ENCODE measurements at places on chromosomes 2 and 18. TPM values are rescaled to one million over a fixed set of nuclear protein-coding genes. Genes with fewer than 3 reads are reported as not detected.
A peak's percentile ranks its signal among the peaks of the same experiment; 100 is the strongest.

The STPG4 gene
- total RNA-seq = not detected

The ADCYAP1 gene
- total RNA-seq = 0.19 TPM

The C2orf15 gene
- not detected for total RNA-seq

The GATA6 gene
- 60.9 TPM for total RNA-seq

The ZNF892 gene
- 4.0 TPM for total RNA-seq

The OR6B3 gene
- not detected for total RNA-seq

The ANKRD30BL gene
- total RNA-seq = not detected

The WDPCP gene
- 18.8 TPM for total RNA-seq

The FAM98A gene
- total RNA-seq = 84.8 TPM

The KCTD1 gene
- total RNA-seq = 6.4 TPM

The SLC11A1 gene
- 6.4 TPM for total RNA-seq

- H3K4me1 ChIP-seq = peaks cover 17% of the 10 kb centered on the region
- no peak overlapping the region for H3K4me3 ChIP-seq
- no peak overlapping the region for H3K27ac ChIP-seq
These were observed 80.5 kb downstream of the GALNT14 start for GRCh38 chr2:31057691-31058090.

DNA sequence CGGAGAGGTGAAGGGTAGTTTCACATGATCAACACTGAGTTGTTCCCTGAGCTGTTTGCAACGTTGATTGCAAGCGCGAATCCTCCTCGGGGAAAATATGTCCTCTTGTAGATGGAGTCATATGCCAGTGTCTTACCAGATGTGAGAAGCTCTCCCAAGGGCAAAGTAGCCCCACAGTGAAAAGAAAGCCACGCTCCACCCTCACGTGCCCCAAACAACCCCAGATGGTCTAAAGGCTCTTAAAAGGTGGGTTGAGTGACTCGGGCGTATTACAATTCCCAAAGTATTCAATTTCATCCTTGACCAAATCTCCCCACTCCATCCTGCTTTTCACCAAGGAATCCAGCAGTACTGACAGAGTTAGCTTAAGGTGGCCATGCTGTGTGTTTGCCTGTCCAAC is 332.1 kb upstream of the SOX11 start:
- no peaks in the 10 kb centered on the region for H3K4me1 ChIP-seq
- H3K36me3 ChIP-seq = no peaks in the 10 kb centered on the region
- no peak for DNase-seq
- no peak overlapping the region for H3K4me3 ChIP-seq

DNA sequence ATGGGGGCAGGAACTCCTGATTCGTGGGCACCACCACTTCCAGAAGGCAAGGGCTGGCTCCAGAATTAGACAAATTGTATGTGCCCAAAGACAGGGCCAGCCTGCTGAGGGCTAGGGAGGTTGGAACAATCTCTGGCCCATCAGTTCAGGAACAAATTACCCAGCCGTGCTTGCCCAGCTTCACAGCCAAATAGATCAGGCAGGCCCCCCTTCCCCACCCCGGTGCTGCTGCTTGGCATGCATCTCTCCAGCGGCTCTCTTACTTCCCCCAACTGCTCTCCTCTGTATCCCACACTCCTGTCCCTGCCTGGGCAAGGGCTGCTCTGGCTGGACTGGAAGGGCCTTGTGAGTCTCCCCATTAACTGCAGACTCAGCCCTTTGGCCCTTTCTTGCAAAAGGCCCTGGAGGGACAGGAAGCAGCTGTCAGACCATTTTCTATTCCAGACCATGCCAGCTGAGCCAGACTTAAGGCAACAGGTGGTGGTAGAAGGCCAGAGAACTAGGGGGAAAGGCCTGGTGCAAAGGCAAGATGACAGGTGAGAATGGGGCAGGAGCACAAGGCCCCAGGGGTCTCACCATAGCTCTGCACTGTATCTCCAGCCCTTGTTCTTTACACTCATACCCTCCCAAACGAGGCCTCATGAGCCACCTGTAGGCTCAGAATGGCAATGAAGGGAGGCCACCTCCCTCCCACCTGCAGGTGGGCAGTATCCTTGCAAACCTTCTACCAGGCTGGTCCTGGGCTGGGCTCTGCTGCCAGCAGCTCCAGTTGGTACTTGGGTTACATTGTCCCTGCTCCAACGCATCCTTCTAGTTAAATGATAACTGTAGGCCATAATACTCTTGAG is 30.7 kb upstream of the ACAA2 start:
- H3K27me3 ChIP-seq = peaks cover 41% of the 10 kb centered on the region
- no peak for DNase-seq
- H3K27ac ChIP-seq = no peak overlapping the region

GRCh38 chr2:226247289-226248275 is 552.0 kb downstream of the IRS1 start:
- H3K27me3 ChIP-seq = no peaks in the 10 kb centered on the region
- H3K4me1 ChIP-seq = no peaks in the 10 kb centered on the region
- H3K4me3 ChIP-seq = no peak overlapping the region
- H3K27ac ChIP-seq = no peak overlapping the region
- H3K36me3 ChIP-seq = no peaks in the 10 kb centered on the region
- DNase-seq = no peak

DNA sequence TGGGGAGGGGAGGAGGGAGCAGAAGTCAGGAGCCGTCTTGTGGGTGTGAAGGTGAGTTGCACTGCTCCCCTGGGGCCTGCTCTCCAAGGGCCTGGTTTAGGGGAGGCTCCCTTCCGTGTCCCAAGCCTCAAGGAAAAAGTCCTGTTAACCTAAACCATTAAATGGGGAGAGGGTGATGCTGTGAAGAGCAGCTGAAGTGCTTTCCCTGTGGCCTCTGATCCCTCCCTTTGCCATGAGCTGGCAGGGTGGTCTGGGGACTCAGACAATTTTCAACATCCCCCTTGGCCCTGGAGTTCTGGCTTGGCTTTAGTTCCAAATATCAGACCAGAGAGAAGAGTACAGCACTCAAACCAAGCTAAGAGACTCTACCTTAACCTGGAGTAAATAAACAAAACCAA is 692 bp upstream of the POMC start:
- no peaks in the 10 kb centered on the region for H3K36me3 ChIP-seq
- DNase-seq = no peak
- H3K27me3 ChIP-seq = peaks cover 90% of the 10 kb centered on the region
- H3K4me3 ChIP-seq = peak overlapping the region; percentile 68
- H3K4me1 ChIP-seq = peaks cover 17% of the 10 kb centered on the region

DNA sequence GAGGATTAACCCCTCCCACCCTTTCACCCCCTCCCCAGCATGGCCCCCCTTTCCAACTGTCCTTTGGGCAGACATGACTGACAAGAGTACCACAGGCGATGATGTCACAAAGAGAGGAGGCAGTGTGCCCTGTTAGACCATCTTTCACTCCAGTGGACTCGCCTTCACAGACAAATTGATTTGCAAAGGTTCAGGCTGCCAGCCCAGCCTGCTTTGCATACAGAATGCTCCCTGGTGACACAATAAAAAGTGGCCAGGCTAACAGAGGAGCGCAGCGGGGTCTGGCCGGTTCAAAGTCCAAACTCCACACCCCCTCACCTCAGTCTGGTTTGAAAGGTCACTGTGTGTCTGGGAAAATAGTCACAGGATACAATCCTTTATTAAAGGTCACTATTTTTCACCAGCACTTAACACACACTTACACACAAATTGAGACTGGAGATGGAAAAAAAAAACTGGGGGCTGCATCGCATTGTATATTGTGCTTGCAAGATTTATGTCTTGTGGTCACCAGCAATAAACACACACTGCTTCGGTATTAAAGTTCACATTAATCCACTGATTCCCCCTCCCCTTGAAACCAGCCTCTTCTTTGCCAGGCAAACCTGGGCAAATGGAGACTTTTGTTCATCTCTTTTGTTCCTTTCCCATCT is 236.9 kb downstream of the BCL11A start:
- H3K36me3 ChIP-seq = no peaks in the 10 kb centered on the region
- no peak for DNase-seq

GRCh38 chr2:201108341-201108740 is 7.6 kb upstream of the CFLAR start:
- no peaks in the 10 kb centered on the region for H3K27me3 ChIP-seq
- H3K4me3 ChIP-seq = no peak overlapping the region
- peaks cover 4% of the 10 kb centered on the region for H3K4me1 ChIP-seq

DNA sequence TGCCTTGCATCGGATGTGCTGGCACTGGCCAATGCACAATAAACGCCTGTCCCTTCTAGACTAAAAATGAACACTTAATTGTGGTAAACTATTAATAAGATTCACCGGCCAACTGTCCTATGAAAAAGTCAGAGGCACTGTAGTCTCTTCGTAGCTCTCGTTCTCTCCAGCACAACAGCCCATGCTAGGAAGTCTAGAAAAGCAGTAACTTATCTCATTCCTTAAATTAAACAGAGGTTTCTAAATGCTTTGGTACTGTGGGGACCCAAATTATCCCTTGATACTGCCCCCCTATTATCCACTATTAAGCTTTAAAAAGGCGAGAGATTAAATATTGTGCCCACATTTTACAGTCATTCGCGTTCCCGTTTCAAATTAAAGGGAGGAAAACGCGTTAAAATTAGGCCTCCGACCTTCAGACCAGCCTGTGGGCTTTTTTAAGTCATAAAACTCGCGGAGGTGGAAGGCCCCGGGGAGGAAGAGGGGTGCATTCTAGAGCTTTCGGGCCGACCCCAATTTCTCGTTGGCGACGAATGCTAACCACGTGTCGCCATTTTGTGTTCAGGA is 1.5 kb upstream of the PCBP1 start:
- peaks cover 67% of the 10 kb centered on the region for H3K4me1 ChIP-seq
- H3K4me3 ChIP-seq = peak overlapping the region; percentile 82
- H3K27ac ChIP-seq = peak overlapping the region; percentile 100
- H3K27me3 ChIP-seq = no peaks in the 10 kb centered on the region
- DNase-seq = no peak

GRCh38 chr2:179817181-179817841 is 44.1 kb downstream of the ZNF385B start:
- H3K4me3 ChIP-seq = no peak overlapping the region
- no peak overlapping the region for H3K27ac ChIP-seq
- H3K36me3 ChIP-seq = no peaks in the 10 kb centered on the region
- no peaks in the 10 kb centered on the region for H3K4me1 ChIP-seq

GRCh38 chr2:105674401-105674800 is 70.3 kb upstream of the NCK2 start:
- H3K27me3 ChIP-seq = no peaks in the 10 kb centered on the region
- no peaks in the 10 kb centered on the region for H3K36me3 ChIP-seq

DNA sequence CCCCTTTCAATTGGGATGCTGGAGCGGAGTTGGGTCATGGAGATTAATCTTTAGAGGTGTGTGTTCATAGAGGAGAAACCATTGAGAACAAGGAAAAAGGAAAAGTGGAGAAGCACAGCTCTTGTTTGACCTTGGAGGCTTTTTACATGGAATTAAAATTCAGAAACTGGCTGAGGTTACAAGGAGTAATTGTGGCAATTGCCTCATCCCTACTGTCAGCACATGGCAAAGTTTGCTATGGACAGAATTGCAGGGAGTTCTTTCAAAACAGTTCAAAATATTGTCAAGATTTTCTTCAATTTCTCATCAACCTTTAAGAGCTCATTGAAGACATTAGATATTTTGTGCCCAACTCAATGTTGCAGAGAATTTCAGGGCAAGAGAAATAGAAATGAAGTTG is 232.7 kb downstream of the SLC8A1 start:
- no peak overlapping the region for H3K4me3 ChIP-seq
- no peaks in the 10 kb centered on the region for H3K27me3 ChIP-seq
- H3K27ac ChIP-seq = peak overlapping the region; percentile 70
- H3K36me3 ChIP-seq = no peaks in the 10 kb centered on the region
- no peak for DNase-seq

DNA sequence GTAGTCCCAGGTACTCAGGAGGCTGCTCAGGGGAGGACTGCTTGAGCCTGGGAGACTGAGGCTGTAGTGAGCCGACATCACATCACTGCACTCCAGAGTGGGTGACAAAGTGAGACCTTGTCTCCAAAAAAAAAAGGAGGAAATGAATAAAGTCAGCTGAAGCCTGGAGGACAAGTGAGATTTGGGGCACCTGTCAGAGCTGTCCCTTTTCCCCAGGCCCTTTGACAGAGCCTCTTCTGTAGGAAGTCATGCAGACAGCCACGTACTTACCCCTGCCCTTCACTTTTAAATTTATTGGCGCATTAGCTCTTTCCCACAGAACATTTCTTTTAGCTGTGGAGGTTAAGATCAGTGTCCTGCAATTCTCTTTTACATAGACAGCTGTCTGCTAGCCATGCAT is 151.0 kb upstream of the DNMT3A start:
- H3K4me3 ChIP-seq = no peak overlapping the region
- DNase-seq = no peak
- H3K36me3 ChIP-seq = no peaks in the 10 kb centered on the region
- no peaks in the 10 kb centered on the region for H3K4me1 ChIP-seq

DNA sequence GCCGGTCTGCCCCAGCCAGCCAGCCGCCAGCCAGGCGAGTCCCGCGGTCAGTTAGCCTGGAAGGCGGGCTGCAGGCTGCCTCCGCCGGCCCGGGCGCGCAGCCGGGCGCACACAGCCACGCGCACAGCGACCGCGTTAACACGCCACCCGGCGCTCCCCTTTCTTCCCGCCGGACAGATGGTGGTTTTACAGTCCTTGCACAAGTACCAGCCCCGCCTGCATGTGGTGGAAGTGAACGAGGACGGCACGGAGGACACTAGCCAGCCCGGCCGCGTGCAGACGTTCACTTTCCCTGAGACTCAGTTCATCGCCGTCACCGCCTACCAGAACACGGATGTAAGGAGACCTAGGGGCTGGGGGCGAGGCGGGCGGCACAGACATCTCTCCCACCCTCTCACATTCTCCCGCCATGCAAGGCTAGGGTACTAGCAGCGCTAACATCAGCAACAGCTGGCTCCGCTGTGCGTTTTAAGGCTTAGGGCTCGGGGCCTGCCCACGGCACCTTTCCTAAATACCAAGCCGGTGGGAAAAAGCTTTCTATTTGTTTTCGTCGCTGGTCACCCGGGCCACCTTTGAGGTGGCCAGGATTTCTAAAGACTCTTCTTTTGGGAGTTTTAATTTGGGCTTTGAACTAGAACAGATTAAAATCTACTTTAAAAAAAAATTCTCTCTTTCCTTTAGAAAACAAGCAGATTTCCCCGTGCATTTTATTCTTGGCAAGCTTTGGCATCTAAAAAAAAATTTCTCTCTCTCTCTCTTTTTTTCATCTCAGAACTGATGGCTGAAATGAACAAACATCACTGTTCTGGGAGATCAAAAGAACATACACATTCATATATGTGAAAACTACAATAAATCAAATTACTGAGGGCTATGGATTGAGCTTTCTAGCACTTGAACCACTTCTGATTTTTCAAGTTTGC is 2.9 kb downstream of the TBR1 start:
- H3K4me1 ChIP-seq = peaks cover 60% of the 10 kb centered on the region
- H3K4me3 ChIP-seq = peak overlapping the region; percentile 40
- no peak overlapping the region for H3K27ac ChIP-seq
- peaks cover 100% of the 10 kb centered on the region for H3K27me3 ChIP-seq
